ENCODE measurements at places on chromosomes 12 and 14.

DNA sequence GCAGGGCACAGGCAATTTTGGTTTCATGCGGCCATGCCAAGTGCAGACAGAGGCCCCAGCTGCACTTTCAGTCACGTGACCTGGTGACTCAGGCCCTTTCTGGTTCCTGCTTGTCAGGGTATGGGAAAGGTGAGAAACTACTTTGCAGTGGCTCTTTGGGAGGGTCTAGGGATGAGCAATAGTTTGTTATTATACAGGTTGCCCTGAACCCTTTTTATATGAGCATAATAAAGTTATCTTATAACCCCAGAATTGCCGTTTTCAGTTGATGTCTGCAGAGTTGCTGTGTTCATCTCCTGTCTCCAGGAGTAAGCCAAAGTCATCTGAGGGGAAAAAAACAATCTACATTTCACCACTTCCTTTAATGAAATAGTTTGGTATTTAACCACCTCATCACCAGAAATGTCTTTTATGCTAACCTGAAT lies 30.9 kb upstream of the EMP1 start:
- DNase-seq = no peak

DNA sequence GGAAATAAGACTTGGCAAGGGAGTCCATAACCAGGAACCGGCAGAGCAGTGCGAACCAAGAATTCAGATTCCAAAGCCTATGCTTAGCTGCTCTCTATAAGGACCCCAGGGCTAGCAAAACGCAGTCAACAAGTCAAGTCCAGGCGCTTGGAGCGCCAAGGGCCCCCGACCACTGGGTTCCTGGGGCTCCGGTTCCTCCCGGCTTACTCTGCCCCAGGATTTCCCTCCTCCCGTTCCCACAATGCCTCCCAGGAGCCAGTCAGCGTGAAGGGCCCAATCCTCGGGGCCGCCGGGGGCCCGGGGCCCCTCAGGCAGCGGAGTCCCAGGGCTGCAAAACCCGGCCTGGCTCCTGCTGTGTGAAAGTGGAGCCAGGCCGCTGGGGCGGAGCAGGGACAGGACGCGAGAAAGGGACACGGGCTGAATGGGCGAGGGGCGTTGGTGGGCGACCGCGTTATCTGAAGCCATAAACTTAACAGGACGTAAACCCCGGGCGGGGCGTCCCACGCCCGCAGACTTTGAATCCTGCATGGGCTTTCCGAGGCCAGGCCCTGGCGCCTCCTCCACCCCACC lies 1.5 kb downstream of the KRT8 start:
- peak; percentile 82 for DNase-seq

- DNase-seq = no peak
Observed at GRCh38 chr12:45268672-45269411, 52.9 kb downstream of the ANO6 start.

DNA sequence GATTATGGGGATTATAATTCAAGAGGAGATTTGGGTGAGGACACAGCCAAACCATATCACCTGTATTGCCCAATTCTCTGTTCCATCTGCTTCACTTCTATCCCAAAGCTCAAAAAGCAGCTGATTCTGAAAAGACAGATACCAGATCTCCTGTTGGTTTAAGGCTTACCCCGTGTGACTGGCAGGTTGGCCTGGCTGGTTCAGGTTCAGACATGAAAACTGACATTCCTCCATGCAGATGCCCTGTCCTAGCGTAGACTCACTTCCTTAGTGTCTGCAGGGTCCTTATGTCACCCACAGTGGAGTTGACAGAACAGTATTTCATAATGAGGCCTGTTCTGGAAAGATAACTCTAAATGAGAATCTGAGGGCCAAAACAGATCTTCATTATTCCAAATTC lies 61.1 kb upstream of the FLRT2 start:
- DNase-seq = no peak

DNA sequence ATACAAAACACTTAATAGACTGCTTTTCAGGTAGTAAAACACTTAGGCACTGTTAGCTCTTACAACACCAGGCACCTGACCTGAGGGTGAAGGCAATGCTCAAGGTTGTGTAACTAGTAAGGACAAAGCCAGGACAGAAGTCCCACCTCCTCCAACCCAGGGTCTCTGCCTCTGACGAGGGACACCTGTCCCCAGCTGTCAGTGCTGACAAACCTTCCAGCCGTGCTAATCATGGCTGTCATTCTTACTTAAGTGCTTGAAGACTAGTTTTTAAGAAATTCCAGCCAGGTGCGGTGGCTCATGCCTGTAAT lies 62.5 kb upstream of the MAX start:
- no peak for DNase-seq

GRCh38 chr14:71621980-71622605 lies 310.1 kb upstream of the RGS6 start:
- DNase-seq = no peak

GRCh38 chr12:18483698-18484325 lies 222.5 kb downstream of the PIK3C2G start:
- no peak for DNase-seq

All from NCI-H510A (cell line).